Stimulated activated CD8-positive, alpha-beta memory T cell treated with anti-CD3 and anti-CD28 coated beads, Interleukin-4, amount 100 ng/mL, for 1 hour (primary cell): ENCODE measurements at places on chromosomes 1 and 21.

- no peak for DNase-seq
These were observed 83.9 kb downstream of the PCNX2 start for GRCh38 chr1:233211595-233211994.

DNA sequence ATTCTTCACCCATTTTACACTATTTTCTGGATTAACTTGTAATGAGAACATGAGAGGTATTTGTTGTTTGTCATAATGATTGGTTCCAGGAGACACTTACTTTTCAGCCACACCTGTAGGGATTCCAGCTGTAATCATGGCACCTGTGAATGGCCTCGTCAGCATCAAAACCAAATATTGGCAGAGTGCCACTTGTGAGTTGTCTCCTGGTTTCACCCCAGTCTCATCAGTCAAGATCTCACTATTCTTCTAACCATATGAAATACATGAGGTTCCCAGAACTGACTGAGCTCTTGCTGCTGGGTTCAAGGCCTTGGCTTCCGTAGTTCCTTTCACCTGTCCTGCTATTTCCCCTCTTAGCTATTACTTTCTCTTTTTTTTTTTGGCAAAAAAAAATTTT lies 246.6 kb upstream of the ADGRL2 start:
- DNase-seq: no peak

- DNase-seq: no peak
These were observed 112.5 kb downstream of the PGBD5 start for GRCh38 chr1:230313453-230314141.

DNA sequence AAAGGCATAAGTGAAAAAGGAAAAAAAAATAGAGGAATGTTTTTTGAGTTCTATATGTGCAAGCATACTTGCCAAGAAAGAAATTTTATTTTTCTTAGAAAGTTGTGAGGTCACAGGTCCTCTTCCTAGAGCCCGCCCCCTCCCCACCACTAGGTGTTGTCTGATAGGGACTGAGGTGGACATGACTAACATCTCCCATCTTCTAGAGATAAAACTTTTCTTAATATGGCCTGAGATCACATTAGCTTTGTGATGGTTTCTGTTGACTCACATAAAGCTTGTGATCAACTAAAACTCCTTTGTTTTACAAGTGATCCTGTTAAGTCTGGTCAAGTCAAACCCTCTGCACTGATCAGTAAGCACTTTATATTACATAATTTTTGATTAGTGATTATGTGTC lies 33.4 kb upstream of the CITED4 start:
- DNase-seq: no peak

DNA sequence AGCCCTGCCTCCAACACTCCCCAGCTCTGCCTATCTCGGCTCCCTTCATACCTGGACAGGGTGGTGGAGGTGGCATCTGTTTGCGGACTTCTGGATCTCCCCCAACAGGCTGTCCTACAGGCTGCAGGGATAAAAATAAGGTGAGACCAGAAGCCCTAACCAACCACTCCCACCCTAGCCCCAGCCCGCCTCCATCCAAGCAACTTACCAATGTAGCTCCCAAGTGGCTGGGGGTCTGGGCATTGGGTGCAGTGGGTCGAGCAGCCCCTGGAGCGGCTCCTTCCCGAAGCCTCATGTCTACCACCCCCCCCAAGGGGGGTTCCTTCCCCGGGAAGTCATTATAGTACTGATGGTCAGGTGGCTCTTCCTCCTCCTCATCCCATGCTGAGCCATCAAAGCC lies 4.4 kb downstream of the SHC1 start:
- no peak for DNase-seq

GRCh38 chr1:57512386-57512785 lies 88.5 kb upstream of the DAB1 start:
- no peak for DNase-seq

DNA sequence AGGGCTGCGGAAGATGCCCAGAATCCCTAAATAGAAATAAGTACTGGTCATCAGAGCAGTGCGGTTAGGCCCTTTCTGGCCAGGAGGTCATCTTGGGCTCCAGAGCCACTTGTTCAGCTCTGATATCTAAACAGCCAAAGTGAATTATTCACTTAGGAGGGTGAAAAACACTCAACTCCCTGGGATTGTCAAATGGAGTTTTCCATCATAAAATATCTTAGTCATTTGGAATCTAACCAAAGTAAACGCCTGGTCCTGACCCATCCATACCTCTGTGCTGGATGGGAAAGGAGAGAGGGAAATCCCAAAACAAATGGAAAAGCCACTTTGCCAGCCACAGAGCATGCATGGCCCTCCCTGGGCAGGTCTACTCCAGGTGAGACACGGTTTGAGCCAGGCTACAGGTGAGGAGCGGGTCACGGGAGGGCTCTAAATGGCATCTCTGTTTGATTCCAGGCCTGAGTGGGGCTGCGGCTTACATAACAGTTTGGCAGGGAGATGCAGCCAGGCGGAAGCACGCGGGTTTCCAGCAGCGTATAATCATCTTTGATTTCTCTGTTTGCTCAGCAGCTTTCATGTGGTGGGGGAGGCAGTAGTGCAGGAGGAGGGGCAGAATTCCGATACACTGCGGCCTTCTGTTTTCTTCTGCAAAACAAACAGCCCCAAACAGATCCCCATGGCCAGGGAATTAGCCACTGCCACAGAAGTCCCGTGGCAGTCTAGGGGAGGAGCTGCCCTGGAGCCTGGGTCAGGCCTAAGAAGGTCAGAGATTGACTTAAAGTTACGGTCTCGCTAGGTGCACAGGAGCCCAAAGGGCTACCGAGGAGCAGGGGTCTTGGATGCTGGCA lies 59.1 kb upstream of the ZNF648 start:
- DNase-seq: no peak

GRCh38 chr1:186326009-186326408 lies 49.0 kb downstream of the TPR start:
- DNase-seq: no peak

DNA sequence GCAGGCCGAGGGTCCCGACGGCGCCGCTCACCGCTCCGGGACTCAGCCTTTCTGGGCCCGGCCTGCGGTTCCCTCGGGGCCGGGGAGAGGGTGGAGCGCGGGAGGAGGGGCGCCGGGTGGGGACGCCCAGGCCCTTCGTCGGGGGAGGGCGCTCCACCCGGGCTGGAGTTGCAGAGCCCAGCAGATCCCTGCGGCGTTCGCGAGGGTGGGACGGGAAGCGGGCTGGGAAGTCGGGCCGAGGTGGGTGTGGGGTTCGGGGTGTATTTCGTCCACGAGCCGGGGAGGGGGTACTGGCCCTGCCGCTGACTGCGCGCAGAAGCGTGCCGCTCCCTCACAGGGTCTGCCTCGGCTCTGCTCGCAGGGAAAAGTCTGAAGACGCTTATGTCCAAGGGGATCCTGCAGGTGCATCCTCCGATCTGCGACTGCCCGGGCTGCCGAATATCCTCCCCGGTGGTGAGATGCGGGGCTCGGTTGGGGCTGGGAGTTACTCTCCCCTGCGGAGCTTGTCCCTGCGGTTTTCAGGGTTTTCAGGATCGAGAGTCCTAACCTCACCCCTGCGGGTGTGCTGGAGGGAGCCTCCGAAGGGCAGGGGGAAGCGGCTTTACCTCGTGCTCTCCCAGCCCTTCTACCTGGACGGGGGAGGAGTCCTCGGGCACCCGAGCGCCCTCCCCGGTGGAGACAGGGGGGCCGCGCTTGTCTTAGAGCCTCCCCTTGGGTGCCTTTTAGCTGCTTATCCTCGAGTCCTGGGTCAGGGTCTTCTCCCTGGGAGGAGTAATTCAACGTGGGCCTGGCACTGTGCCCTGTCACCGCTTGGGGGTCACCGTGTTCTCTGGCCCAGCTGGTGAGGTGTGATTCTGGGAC lies 2.1 kb downstream of the SAMD11 start:
- DNase-seq: no peak

- no peak for DNase-seq
These were observed 24.4 kb downstream of the OR10R2 start for GRCh38 chr1:158496374-158496773.
